GM12865 (cell line): ENCODE measurements at places on chromosomes 12 and 14.

DNA sequence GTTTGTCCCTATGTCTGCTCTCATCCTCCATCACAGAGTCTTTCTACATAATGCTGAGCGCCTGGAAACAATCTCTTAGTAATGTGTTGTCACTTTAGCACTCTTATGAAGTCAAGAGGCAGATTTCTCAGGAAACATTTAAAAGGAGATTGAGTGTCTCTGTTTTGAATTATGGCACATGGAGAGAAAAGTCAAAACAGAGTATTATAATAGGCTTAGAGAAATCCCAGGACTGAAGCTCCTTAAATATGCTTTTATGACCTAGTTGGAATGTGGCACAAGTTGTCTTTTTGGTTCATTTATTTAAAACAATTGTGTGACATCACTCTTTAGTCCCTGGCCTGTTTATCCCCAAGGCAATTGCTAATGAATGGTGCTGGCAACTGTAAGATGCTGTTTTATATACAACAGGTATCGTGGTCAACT, 117.8 kb upstream of the HIF1A start:
- DNase-seq, result no peak

DNA sequence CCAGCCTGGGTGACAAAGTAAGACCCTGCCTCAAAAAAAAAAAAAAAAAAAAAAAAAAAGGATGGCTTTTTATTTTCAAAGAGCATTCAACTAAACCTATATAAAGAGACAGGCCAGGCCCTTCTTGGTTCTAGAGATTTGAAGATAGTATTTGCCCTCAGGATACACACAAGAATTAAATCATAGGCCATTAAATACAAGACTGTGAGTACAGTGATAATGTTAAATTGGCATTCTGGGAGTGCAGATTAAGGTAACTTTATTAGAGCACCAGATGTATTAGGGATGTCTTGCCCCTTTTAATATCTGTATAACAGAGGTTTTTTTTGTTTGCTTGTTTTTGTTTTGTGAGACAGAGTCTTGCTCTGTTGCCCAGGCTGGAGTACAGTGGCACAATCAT, 61.3 kb downstream of the ATF7IP start:
- no peak for DNase-seq

- DNase-seq, result no peak
Measured at GRCh38 chr12:109988274-109988673, 7.9 kb downstream of the GIT2 start.

DNA sequence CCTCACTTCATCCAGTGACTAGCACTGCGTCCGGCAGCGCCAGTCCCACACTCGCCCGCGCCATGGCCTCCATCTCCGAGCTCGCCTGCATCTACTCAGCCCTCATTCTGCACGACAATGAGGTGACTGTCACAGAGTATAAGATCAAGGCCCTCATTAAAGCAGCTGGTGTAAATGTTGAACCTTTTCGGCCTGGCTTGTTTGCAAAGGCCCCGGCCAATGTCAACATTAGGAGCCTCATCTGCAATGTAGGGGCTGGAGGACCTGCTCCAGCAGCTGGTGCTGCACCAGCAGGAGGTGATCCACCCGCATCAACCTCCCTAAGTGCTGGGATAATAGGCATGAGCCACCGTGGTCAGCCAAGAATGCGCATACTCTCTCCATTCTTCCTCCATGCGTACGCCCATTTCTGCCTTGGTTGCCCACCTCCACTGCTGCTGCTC, 59.9 kb downstream of the IRF2BPL start:
- DNase-seq, result no peak

DNA sequence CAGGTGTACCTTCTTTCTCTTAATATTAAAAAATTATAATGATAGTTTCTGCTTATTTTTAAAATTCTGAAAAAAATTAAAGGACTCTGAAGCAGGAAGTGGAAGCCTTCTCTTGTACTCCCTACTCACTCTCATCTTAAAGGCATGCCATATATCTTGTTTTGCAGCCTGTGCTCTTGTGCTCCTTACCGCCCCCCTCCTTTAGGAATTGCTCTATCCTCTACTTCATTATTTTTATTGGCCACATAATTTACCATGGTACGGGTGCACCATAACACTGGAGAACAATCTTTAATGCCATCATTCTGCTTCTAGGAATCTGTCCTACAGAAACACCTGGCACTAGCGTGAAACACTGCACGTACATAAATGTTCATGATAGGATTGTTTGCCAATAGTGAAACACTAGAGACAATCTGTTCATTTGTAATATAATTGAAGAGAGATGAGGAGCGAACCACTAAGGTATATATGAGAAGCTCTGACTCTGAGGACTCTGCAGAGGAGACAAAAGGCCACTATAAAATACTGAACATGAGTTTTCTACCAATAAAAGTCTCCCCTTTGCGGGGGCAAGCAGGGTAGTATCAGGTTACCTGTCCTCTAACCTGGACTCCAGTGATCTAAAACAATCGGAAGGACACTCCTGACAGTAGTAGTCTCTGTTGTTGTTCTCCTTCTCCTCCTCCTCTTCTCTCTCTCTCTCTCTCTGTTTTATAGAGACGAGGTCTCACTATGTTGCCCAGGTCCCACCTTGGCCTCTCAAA, 6.3 kb upstream of the NYNRIN start:
- DNase-seq, result no peak

GRCh38 chr12:56723889-56724700, 1.0 kb downstream of the NACA start:
- DNase-seq, result peak; percentile 42

DNA sequence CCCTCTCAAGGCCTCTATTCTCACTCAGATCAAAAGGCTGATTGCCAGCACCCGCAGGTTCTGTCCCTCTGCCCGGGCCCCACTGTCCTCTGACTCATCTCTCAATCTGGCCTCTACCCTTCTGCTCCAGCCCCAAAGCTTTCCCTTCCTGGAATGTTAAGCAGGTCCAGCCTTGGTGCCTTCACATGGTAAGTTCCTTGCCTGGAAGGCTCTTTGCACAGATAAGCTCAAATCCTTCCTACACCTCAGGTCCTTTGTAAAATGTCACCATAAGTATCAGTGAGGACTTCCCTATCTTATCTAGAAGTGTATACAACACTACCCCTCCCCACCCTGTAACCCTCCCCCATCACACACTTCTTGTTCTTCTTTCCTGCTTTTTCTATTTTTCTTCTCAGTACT, 22.2 kb downstream of the LPCAT3 start:
- no peak for DNase-seq

GRCh38 chr12:119181202-119181601, 2.5 kb downstream of the HSPB8 start:
- DNase-seq, result no peak

GRCh38 chr12:65125247-65125646, 4.1 kb upstream of the WIF1 start:
- no peak for DNase-seq

- no peak for DNase-seq
Measured at GRCh38 chr12:64057706-64058105, 164.4 kb downstream of the KICS2 start.

GRCh38 chr12:989751-990660, 1.0 kb upstream of the ERC1 start:
- peak; percentile 62 for DNase-seq

DNA sequence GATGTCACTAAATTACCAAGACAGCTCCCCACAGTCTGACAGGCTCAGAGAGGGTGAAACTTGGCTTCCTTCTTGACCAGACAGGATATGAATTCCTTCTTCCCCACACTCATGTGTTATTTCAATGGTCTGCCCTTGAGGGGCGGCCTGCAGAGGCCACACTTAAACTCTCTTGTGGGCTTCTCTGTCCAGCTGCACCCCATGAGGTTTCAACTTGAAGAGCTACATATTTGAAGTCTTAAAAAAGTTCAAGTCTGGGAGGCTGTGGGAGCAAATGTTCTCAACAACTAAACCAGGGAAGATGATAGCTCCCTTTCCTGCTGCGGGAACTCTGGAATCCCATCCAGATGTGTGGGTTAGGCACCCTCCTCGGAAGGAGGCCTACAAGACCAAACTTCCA, 98.3 kb downstream of the TTC7B start:
- DNase-seq, result no peak

DNA sequence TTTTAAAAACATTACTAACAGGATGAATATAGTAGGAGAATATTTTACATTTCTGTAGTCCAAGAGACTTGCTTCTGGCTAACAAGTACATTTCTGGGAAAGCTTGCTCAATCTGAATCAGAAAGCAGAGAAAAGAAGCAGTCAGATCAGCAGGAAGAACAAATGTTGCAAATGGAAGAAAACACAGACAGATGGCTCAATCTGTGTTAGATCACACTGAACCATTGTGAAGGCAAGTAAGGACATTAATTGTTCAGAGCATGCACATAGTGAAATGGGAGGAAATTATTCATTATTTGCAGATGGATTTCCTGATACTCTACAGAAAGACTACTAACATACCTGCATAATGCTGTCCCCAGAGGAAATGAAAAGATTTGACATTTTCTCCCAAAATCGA, 65.2 kb upstream of the CNOT2 start:
- DNase-seq, result no peak

DNA sequence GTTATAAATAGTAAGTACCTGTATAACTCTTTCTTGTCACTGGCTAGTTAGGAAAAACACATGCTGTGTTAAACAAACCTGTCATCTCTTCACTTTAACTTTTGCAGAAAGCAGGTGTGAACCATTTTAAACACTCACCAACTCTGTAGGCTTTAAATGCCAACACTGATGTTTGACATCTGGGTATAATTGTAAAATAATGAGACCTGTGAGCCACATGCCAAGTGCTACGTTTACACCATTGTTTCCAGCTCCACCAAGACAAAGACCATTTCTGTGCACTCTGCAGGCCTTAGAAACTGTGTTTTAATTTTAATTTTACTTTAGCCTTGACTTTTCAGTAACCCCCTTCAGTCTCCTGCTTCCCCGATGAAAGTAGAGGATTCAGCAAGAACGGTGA, 11.0 kb downstream of the TPH2 start:
- no peak for DNase-seq

GRCh38 chr14:78083837-78084236, 86.3 kb upstream of the NRXN3 start:
- DNase-seq, result no peak

DNA sequence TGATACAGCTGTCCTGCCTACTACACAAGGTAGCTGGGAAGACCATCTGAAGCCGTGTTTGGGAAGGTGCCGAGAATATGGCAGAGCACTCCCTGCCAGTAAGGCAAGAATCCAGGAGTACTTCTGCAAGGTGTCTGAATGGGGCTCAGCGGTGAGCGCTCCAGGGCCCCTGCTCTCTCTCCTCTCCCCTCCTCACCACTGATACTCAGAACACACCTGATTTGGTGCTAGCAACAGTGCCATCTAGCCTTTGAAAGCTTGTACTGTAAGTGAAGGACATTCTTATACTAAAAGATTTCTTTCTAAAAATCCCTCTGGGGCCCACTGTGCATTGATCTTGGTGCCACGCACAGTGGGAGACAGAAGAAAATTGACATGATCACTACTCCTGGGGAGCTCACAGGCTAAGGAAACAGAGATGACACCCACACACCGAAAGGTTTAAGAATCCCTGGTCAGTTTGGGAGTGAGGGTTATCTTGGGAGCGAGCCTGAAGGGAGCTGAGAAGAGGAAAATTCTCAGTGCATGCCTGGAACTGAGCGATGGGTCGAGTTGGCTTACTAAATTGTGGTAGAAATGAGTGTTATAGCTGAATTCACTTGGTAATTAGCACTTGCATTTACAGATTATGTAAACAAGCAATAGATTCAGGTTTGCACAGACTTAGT, 216.9 kb downstream of the NTF3 start:
- DNase-seq, result peak; percentile 9

- no peak for DNase-seq
Measured at GRCh38 chr14:75484711-75485429, 37.4 kb upstream of the BATF start.

- no peak for DNase-seq
Measured at GRCh38 chr14:50728836-50729235, 60.7 kb upstream of the SAV1 start.

- DNase-seq, result no peak
Measured at GRCh38 chr14:101839661-101840060, 78.2 kb downstream of the PPP2R5C start.

DNA sequence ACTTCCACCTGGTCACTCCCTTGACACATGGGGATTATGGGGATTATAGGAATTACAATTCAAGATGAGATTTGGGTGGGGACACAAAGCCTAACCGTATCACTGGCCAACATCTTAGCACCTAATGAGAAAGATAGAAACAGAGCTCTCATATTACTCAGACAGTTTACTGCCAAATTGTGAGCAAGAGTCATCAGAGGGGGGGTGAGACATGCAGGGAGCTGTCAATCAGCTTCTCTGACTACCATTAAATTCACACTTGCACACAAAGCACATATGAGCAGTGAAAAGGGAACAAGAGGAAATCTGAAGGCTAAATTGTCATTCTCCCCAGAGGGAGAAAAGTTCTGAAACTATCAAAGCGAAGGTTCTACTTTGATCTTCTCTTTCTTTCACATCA, 78.1 kb upstream of the GRIN2B start:
- no peak for DNase-seq

- DNase-seq, result peak; percentile 92
Measured at GRCh38 chr14:68476212-68477109, 316.4 kb downstream of the ZFP36L1 start.

- DNase-seq, result no peak
Measured at GRCh38 chr12:101992091-101992490, 69.7 kb downstream of the WASHC3 start.

GRCh38 chr14:72686101-72686500, 207.8 kb downstream of the DPF3 start:
- no peak for DNase-seq

DNA sequence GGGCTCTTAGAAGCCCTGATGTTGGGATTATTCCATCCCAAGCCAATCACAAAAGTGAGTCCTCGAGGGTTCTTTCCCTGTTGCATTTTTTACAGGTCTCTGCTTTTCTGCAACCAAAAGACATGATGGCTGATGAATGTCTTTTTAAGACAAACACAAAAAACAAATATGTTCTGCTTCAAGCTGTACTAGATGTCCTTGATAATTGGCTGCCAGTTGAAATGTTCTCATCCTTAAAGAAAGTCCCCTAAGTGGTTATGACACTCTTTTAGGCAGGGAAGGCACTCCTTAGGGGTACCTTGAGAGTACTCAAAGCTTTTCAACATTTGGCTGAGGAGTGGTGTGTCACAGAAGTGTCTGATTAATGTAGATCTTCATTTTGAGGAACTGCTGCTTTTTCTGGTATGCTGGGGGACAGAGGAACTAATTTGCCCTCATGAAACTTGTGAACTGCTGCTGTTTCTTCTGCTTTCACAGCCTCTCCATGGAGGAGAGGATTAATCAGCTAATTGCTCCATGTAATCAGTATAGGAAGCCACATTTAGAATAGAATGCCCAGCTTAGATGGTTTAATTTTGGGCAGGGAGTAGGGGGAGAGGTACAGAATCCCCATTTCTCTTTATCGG, 22.8 kb upstream of the IGF1 start:
- DNase-seq, result peak; percentile 35

DNA sequence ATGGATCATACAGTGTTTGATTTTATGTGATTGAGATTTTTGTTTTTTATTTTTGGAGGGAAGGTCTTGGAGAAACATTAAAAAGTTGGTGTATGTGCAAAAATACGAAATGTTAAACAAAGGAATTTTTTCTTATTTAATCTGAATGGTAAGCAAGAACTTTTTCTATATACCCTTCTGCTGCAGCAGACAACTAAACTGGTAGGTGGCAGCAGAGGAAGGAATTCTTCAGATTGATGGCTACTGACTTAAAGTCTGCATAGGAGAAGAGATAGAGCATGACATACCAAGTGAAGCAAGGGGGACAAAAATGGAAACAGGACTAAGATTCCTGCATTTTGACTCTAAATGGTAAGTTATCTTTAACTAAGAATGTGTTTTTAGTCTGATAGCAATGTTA, 42.0 kb upstream of the A2ML1 start:
- DNase-seq, result peak; percentile 35

- no peak for DNase-seq
Measured at GRCh38 chr14:67683842-67684241, 9.4 kb upstream of the VTI1B start.

GRCh38 chr14:82710267-82710841, 1176.7 kb upstream of the SEL1L start:
- peak; percentile 55 for DNase-seq
